ENCODE measurements at places on chromosomes 2 and 18. TPM values are rescaled to one million over a fixed set of nuclear protein-coding genes. Genes with fewer than 3 reads are reported as not detected.
A peak's percentile ranks its signal among the peaks of the same experiment; 100 is the strongest.

DNA sequence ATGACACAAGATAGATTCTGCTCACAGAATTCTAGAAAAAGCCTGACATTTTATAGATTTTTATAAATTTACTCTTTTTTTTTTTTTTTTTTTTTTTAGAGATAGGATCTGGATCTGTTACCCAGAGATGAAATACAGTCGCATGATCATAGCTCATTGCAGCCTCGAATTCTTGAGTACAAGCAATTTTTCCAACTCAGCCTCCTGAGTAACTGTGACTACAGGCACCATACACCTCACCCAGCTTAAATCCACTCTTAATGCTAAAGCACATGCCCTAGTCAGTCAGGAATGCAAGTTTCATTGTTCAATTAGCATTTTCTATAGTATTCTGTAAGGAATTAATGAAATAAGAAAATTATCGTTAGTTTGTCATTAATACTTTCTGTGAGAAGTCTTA lies 32.1 kb upstream of the WDR75 start:
- DNase-seq, result no peak

- no peak for DNase-seq
These were observed 411 bp downstream of the RNASEH1 start for GRCh38 chr2:3557639-3558204.

DNA sequence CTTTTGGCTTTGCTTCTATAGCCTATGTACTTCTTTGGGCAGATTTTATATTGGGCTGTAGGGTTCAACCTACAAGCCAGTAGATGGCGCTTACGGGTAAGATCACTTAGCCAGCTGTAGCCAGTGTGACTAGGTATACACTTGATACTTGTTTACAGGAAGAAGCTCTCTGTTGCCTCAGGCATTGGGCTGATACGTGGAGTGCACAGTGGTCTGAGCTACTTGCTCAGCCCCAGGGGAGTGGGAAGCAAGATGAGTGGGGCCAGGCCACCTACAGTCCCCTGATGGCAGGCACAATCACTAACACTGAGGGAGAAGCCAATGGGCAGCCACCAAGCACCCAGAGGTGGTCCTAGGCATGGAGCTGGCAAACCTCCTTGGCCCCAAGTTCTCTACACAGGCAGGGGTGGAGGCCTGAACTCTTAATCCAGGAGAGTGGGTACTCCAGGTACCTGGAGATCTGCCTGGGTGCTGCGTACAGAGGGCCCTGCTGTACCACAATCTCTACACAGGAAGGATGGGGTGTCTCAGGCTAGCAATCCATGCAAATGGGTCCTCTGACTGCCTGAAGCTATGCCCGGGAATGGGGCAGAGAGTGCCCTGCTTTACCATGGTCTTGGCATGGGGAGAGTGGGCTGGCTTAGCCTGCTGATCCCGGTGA lies 122.2 kb downstream of the NCOA1 start:
- peak; percentile 70 for DNase-seq

DNA sequence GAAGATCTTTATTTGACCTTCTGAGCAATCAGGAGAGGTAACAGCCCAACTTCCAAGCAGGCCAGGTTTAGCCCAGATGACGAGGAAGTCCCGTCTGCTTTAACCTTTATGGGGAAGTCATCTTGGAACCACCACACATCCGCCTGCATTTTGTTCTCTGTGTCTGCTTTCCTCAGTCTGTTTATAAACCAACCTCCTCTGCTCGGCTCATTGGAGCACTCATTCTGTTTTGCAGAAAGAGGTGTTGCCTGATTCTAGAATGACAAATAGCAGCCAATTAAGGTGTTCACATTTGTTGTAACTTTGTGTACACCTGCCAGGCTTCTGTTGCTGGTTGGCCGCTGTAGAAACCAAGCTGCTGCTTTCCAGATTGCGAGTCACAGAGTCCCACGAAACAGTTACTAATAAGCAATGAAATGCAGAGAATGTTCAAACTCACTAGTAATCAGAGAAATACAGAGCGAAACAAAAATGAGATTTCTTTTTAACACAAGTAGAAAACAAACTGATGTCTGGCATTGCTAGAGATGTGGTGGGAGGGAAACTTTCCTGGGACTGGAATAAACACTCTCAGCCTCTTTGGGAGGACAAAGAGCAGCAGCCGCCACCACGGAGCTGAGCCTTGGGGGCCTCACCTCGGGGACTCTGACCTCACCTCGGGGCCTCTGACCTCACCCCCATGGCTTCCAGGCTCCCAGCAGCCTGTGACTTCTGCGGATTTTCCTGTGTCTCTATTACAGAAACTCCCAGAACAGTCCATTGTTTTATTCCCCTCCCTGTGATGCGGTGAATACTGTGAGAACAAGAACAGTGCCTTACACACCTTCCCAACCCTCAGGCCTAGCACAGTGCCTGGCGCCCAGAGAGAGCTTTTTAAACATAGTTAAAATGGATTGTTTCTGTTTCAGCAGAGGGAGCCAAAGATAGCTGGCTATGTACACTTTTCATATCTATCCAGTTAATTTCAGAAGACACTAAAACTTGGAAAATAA lies 64.0 kb downstream of the MBP start:
- peak; percentile 76 for DNase-seq

DNA sequence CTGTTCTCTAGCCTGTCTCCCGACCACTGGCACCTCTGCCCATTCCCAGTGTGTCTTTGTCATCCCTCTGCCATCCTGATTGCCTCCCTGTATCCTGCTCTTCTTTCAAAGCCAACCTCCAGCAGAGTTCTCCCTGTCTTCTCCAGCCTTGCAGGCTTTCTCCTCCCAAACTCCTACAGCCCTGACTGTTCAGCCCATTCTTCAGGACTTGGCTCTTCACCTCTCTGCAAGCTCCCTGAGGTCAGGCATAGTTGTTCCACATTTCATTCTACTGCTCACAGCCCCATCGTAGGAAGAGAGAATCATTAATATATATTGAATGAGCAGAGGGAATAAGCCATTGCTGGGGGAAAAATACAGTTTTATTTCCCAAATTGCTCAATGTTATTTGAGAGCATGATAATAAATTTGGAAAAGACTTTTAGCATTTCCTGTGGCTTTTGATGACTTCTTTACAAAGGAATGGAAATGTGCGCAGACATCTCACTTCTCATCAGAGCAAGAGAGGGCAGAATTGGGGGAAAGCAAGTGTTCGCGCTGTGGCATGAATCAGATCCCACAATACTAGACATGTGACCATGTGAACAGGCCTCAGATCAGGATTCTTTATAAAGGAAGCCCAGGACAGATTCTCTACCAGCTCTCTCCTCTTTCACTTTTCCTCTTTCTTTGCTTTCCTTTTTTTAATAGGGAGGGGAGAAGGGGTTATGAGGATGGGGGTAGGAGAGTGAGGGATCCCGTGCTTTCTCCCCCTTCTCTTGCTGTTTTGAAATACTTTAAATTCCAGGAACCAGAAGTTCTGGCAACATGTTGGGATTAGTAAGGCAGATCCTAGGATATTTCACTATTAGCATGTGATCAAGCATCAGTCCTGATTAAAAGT lies 37.4 kb downstream of the EPAS1 start:
- DNase-seq, result no peak

- no peak for DNase-seq
These were observed 345.0 kb upstream of the ACVR2A start for GRCh38 chr2:147499785-147500184.

GRCh38 chr2:39033980-39034379 lies 86.9 kb downstream of the SOS1 start:
- DNase-seq, result no peak

DNA sequence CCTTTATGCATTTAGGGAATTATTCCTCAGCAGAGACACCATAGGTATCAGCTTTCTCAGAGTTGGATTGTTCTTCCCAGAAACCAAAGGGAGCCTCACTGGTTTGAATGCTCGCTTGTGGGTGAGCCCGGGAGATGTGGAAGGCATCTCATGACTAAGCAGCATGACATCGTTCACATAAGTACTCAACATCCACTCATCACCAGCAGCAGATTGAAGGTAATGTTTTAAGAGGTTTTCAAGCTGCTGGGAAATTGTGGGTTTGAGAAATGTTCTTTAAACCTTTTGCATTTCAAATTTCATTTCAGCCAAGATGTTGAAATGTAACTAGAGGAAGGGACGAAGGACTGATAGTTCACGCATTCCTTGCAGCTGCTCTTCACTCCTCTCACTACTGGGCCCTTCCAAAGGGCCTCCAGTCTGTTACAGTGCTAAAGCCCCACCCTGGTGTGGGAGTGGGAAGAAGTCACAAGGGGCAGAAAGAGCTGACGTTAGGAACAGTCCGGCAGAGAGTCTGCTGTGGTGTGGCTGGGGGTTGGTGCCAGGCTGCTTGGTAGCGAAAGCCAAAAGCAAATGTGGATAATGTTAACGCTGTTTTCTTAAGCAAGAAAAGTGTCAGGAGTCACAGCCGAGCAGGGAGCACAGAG lies 324.5 kb upstream of the EPHA4 start:
- DNase-seq, result no peak

DNA sequence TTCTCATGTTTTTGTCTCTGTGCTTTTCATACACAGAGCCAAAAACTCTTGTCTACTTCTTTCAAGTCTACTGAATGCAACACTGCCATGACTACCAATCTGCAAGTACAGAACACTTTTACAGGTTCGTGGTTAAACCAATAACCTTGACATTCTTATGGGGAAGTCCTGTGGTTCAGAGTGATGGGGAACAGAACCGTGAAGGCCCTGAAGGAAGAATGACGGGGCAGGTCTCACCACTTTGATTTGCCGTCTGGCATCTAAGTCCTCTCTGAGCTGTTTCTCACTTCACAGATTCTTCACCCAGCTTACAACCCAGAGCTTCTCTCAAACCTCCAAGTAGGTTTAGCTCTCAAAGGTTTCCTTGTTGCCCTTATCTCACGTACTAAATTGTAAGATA lies 117.5 kb upstream of the SNTG2 start:
- peak; percentile 38 for DNase-seq

- no peak for DNase-seq
These were observed 1144.7 kb upstream of the PIK3C3 start for GRCh38 chr18:40810372-40810771.

DNA sequence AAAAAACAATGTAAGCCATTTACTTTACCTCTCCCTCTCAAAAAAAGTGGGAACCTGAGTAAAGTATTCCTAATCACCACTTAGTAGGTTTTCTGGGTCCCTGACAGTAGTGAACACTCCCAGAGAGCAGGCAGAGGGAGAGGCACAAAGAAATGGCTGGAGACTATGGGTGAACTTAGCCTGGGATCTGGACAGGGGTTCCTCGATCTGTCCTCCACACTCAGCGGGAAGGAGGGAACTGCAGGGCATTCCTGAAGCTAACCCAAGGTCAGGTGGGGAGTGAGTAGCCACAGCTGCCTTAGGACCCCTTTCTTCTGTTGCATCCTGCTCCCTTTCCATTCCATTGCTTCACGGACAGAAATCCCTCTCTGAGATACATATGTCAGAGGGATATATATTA lies 155.3 kb downstream of the TPGS2 start:
- DNase-seq, result no peak

- DNase-seq, result peak; percentile 38
These were observed 28.7 kb downstream of the MTERF4 start for GRCh38 chr2:241073166-241074064.

GRCh38 chr2:237570776-237571335 lies 4.5 kb downstream of the PRLH start:
- DNase-seq, result no peak

- no peak for DNase-seq
These were observed 113.0 kb downstream of the BCL2 start for GRCh38 chr18:63206433-63207142.

DNA sequence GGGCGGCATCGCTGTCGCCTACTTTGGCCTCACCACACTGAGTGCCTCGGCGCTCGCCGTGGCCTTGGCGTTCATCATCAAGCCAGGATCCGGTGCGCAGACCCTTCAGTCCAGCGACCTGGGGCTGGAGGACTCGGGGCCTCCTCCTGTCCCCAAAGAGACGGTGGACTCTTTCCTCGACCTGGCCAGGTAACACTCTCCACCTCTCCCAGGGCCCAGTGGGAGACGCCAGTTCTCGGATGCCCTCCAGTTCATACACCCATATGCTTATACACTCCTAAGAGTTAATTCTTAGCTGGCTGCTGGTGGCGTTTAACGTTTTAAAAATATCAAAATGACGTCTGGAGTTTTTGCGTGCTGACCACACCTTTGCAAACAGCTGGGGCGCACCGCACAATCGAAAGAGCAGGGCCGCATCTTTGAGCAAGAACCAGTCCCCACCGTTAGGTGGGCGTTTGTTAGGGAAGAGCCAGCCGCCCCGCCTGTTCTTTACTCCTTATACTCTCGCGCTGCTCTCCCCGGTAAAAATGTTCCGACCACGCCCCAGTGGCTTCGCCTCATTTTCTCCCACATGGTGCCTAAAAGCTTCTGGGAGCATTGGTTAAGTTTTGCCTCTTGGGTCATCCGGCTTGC lies 899 bp downstream of the SLC1A4 start:
- DNase-seq, result no peak

GRCh38 chr2:1400943-1401735 lies 12.1 kb upstream of the TPO start:
- no peak for DNase-seq

GRCh38 chr2:233037078-233037477 lies 4.6 kb downstream of the NEU2 start:
- DNase-seq, result no peak

- peak; percentile 56 for DNase-seq
These were observed 912 bp upstream of the FBXO11 start for GRCh38 chr2:47907039-47907781.

GRCh38 chr2:26757873-26758789 lies 6.0 kb upstream of the SLC35F6 start:
- DNase-seq, result peak; percentile 63

Gene DQX1
- 0.38 TPM for total RNA-seq

Gene LINC00305
- total RNA-seq, result not detected

Gene BOLL
- total RNA-seq, result not detected

Gene TAF1B
- total RNA-seq, result 31.2 TPM

Gene ATIC
- total RNA-seq, result 224 TPM

Gene NRP2
- 0.26 TPM for total RNA-seq

Gene PDE6D
- 37.5 TPM for total RNA-seq

Gene AQP12A
- total RNA-seq, result not detected

Gene MTA3
- 23.6 TPM for total RNA-seq

Data from activated CD8-positive, alpha-beta memory T cell treated with anti-CD3 and anti-CD28 coated beads, Interleukin-2, amount 10 ng/mL, durations not matched to agents 7 days and 5 days (primary cell).